ENCODE measurements at places on chromosomes 1 and 21. TPM values are rescaled to one million over a fixed set of nuclear protein-coding genes. Genes with fewer than 3 reads are reported as not detected.

Gene RAB29
- total RNA-seq = 32.3 TPM

Gene THEMIS2
- total RNA-seq = 8.9 TPM

Gene ADAM30
- 0.03 TPM for total RNA-seq

Gene LCE2B
- not detected for total RNA-seq

Gene HES3
- total RNA-seq = not detected

Gene SPRR5
- not detected for total RNA-seq

Gene RAB3B
- 37.1 TPM for total RNA-seq

Gene L1TD1
- total RNA-seq = 0.13 TPM

Gene FAM177B
- total RNA-seq = not detected

Gene PEAR1
- total RNA-seq = 12.7 TPM

Gene KLHL17
- 11.9 TPM for total RNA-seq

Gene MROH9
- 0.39 TPM for total RNA-seq

Gene NUF2
- total RNA-seq = 7.0 TPM

Gene BSDC1
- total RNA-seq = 68.2 TPM

Gene OPTC
- not detected for total RNA-seq

Gene RPTN
- total RNA-seq = not detected

Gene TNNT2
- under 0.01 TPM for total RNA-seq

Gene CD1B
- not detected for total RNA-seq

Gene PLCH2
- 0.53 TPM for total RNA-seq

Gene CFHR4
- not detected for total RNA-seq

Gene ITGB2
- 1.7 TPM for total RNA-seq

Gene SVBP
- 5.9 TPM for total RNA-seq

Gene HSD3B2
- not detected for total RNA-seq

Gene LCE1E
- total RNA-seq = not detected

Gene FMO1
- not detected for total RNA-seq

Gene USH2A
- under 0.01 TPM for total RNA-seq

Gene TDRD5
- not detected for total RNA-seq

Gene SH2D2A
- 0.13 TPM for total RNA-seq

Gene PDE4DIP
- 97.3 TPM for total RNA-seq

Gene CRP
- total RNA-seq = not detected

Gene KRTAP6-2
- total RNA-seq = not detected

Gene CELA3B
- total RNA-seq = not detected

Gene ERVH48-1
- total RNA-seq = not detected

Gene GPBP1L1
- total RNA-seq = 72.1 TPM

Gene CD1E
- total RNA-seq = not detected

Gene ITLN2
- total RNA-seq = 0.52 TPM

Gene GBP2
- 24.2 TPM for total RNA-seq

Gene ATP1A2
- 1.5 TPM for total RNA-seq

Gene TOR1AIP2
- total RNA-seq = 96.2 TPM

Gene EFNA1
- total RNA-seq = 3.7 TPM

Gene PKP1
- total RNA-seq = 0.30 TPM

Gene NRDC
- 109 TPM for total RNA-seq

Gene FCRLA
- 0.72 TPM for total RNA-seq

Gene TFF2
- total RNA-seq = not detected

Gene RIMS3
- 0.86 TPM for total RNA-seq

Gene CLIC4
- 366 TPM for total RNA-seq

Gene TPRG1L
- 34.6 TPM for total RNA-seq

Gene KNCN
- total RNA-seq = not detected

Gene GRHL3
- total RNA-seq = 0.03 TPM

Gene TAS1R1
- 0.20 TPM for total RNA-seq
